ENCODE measurements at places on chromosomes 5 and 9.

GRCh38 chr5:146059460-146060220 is 45.7 kb downstream of the PLAC8L1 start:
- DNase-seq: no peak

- DNase-seq: no peak
Observed at GRCh38 chr5:7426284-7426683, 30.3 kb downstream of the ADCY2 start.

- DNase-seq: no peak
Observed at GRCh38 chr5:95241-95980, 3.4 kb downstream of the PLEKHG4B start.

- no peak for DNase-seq
Observed at GRCh38 chr5:158877706-158878105, 222.0 kb downstream of the EBF1 start.

- no peak for DNase-seq
Observed at GRCh38 chr5:133663397-133664054, 51.2 kb upstream of the FSTL4 start.

GRCh38 chr5:109141222-109142200 is 268.3 kb downstream of the PJA2 start:
- no peak for DNase-seq
